ENCODE measurements at places on chromosomes 13 and 19.

DNA sequence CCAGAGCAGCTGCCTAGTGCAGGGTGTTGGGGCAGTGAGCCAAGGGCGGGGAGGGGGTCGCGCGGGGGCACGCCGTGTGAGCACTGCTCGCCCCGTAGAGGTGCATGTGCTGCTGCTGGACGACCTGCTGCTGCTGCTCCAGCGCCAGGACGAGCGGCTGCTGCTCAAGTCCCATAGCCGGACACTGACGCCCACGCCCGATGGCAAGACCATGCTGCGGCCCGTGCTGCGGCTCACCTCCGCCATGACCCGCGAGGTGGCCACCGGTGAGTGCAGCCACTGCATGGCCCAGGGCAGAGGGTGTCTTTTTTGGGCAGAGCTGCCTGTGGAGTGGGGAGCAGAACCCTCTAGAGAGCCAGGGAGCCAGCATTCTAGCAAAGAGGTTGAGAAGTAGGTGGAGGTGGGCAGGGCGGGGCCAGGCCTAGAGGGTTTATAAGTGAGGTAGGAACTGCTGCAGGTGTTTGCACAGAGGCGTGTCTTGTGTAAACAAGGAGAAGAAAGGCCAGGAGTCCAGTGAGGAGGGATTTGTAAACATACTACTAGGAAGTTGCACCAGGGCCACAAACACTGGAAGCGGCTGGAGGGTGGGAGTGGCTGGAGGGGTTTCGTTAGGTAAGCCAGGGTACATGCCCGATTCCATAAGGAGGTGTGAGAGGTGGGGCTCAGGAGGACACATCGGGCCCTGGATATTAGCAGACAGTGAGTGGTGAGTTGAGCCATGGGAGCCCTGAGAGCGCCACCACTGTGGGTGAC, 21.3 kb downstream of the ARHGEF1 start:
- no peak for DNase-seq

DNA sequence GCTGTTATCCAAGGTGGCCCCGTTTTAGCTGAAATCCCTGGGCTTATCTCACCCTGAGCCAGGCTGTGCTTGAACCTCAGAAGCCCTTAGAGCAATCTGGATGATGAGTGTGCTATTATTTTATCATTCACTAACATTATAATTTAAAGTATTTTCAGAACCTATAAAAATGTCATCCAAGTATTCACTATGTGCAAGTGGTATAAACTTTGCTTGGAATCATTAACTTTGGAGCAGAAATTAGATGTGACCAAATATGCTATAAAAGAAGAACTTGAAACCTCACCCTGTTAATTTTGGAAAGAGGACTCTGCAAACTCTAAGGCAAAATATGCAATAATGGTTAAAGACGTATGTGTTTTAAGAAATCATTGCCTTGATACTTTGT, 147.5 kb downstream of the USP12 start:
- no peak for DNase-seq

DNA sequence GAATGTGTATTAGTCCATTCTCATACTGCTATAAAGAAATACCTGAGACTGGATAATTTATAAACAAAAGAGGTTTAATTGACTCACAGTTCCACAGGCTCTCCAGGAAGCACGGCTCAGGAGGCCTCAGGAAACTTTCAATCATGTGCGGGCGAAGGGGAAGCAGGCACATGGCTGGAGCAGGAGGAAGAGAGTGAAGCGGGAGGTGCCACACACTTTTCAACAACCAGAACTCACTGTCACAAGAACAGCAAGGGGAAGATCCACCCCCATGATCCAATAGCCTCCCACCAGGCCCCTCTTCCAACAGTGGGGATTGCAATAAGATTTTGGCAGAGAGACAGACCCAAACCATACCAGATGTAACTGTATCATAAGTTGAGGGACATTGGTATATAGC, 72.7 kb downstream of the IRS2 start:
- no peak for DNase-seq

DNA sequence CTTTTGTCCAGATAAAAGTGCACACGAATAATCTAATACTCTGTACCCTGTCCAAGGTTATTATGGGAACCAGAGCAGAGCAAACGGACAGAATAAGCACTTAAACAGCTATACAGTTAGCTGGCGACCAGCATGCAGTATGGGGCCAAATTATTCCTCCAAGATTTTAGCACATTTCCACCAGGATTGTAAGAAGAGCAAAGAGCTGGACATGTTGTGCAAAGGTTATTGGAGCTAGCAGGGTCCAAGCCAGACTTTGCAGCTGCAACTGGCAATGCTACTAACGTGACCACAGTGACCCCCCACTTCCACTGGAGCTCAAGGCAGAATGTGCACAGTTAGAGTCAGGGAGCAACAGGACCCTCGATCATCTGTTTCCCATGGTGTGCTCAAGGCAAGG, 89.9 kb downstream of the COL4A1 start:
- no peak for DNase-seq

DNA sequence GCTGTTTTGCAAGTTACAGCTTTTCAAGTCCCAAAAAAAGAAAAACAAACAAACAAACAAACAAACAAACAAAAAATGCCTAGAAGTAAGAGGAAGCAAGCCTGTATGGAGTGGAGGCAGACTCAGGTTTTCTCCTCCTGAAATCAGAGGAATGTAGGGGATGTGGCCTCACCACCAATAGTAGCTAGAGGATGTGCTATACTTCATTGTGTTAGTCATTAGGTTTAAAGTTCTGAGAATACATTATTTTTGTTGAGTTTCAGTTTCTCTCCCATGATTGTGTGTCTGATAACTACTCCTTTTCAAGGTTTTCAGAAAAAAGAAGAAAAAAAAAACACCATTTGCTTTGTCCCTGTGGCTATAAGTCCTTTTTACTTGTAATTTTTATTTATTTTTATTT, 524.5 kb downstream of the GPC6 start:
- DNase-seq = no peak

DNA sequence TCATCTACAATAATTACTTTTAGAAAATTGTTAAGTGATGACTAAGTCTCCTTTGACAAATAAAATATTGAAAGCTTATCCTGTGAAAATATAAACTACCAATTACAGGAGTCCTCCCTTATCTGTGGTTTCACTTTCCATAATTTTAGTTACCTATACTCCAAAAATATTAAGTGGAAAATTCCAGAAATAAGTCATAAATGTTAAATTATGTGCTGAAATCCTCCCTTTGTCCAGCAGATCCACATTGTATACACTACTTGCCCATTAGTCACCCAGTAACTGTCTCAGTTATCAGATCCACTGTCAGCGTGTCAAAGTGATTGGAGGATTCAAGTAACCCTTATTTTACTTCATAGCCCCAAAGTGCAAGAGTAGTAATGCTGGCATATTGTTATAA, 98.1 kb downstream of the SERP2 start:
- no peak for DNase-seq

GRCh38 chr13:45748941-45749759, 47.0 kb downstream of the CBY2 start:
- DNase-seq = no peak

- no peak for DNase-seq
Measured at GRCh38 chr13:87130423-87130822, 540.7 kb upstream of the SLITRK5 start.

DNA sequence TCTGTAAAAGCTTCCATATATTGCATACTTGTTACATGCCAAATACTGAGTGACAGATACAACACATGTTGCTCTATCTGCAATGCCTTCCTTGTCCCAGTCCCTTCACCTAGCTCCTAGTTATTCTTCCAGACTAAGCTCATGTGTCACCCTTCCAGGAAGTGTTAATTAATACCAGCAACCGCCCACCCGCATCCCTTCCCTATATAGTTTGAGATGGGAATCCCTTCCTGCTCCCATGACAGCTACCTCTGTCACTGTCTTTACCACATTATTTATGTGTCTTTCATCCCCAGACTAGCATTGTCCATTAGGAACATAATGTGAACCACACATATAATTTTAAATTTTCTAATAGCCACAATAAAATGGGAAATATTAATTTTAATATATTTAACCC, 49.5 kb upstream of the FRY start:
- DNase-seq = no peak

- DNase-seq = no peak
Measured at GRCh38 chr19:33399081-33399744, 25.7 kb downstream of the CEBPG start.
